Stimulated activated CD4-positive, alpha-beta T cell treated with anti-CD3 and anti-CD28 coated beads, Interleukin-1b, Interleukin-23, amount 100 ng/mL, for 24 hours (primary cell): ENCODE measurements at places on chromosomes 6 and 20.

- DNase-seq, result no peak
Observed at GRCh38 chr6:26197636-26197932, 110.4 kb downstream of the HFE start.

DNA sequence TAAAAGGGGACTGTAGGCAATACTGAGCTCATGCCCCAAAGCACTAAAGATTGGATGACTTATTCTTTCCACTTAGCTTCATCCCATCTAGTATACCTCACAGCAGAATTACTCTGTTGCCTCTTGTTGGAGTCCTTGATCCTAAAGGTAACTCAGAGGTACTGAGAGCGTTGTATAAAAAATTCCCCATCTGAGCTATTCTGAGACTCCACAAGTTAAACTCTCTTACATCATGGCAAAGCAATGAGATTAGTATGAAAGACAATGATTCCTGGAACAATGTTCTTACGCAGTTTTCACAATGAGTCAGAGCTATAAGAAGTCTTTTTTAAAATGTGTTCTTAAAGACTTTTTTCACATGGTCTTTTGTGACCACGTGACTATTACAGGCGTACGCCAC, 370.1 kb downstream of the ADGRB3 start:
- DNase-seq, result no peak

DNA sequence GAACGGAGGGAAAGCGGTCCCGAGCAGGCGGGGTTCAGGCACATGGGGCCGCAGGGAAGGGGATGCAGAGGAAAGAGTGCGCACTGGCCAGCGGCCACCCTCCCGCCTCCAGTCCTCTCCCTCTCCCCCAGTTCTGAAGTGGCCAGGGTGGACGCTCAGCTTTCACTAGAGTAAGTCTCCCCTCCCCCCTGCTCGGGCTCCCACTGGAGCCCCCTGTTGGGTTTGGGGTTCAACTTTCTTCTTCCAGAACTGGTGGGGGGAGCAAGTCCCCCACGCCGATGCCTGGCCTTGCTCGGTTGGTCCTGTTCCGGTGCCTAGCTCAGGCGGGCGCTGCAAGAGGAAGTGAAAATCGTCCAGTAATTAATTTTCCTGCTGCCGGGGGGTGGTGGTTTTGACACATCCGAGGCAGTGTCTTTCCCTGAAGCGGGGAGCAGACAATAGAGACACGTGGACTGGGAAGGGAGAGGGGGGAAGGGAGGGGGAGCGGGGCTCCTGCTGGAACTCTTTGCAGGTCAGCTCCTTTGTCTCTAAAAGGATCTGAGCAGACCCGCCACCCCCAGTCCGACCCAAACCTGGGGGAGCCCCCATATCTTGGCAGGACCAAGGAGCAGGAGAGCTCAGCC, 824 bp upstream of the SCRT2 start:
- no peak for DNase-seq

DNA sequence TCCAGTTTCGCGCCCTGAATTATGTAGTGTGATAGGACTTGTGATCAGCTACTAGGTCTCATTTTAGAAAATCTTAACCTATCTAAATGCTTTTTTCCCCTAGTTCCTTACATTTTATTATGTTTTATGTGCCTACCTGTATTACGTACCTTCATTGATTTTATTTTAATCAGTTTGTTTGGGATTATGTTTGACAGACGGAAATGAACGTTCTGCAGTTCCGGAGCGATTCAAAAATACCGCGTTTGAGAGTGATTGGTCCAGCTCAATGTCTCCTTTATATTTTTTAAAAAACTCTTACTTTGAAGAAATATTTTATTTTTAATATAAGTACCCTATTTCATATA, 114.3 kb upstream of the BTN3A2 start:
- DNase-seq, result no peak

DNA sequence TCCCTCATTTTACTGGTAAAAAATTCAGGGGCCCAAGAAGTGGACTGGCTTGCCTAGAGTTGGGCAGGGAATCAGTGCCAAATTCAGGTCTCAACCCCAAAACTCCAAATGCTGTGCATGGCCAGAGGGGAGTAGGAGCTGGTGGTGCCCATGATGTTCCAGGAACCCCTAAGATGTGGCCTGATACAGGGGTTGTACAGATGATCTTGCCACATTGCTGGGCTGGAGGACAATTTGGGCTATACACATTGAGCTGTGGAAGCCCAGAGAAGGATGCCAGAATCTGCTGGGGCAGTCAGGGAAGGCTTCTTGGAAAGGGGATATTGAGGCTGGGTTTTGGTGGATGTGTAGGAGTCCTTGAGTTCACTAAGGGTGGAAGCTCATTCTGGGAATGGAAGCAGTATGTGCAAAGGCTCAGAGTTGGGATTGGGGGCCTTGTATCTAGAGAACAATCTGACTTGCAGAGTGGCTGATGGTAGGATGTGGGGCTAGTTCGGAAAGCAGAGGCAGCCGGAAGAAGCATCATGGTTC, 38.0 kb upstream of the APCDD1L start:
- DNase-seq, result no peak

- DNase-seq, result no peak
Observed at GRCh38 chr6:15585760-15586214, 77.0 kb downstream of the DTNBP1 start.

DNA sequence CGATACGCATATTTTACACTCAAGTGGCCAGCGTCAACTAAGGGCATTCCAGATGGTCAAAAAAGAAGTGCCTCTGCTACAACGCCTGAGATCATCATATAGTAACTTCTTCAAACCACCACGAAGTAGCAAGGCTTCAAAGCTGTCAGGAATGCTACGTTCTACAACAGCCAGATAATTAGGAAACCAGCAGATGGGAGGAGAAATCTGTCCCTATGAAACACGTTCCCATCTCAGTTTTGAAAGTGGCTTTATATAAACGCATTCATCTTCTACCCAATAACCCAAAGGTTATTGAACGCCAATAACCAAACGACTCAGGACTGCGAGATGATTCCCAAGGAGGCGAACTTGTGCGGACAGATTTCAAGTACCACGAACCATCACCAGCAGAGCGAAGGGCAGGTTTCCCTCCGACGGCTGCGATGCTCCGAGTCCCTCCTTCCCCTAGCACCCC, 1.2 kb downstream of the ABHD12 start:
- no peak for DNase-seq

GRCh38 chr20:41166201-41167117, 29.1 kb downstream of the PLCG1 start:
- DNase-seq, result no peak

DNA sequence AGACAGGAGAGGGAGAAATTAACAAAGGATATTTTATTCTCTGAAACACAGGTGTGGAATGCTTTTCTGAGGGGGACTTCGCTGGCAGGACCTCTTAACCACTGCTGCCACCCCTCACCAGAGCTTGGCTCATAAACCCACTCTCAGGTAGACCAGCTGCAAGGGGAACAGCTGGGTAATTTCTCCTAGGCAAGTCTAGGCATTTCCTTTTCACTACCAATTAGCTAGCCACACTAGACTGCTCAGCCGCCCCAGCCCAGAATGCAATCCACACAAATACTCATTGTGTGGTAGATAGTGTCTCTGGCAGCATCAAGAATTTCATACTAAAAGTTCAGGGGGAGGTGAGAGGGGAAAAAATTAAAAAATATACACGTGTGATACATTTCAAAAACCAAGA, 267.6 kb upstream of the ID4 start:
- DNase-seq, result no peak

DNA sequence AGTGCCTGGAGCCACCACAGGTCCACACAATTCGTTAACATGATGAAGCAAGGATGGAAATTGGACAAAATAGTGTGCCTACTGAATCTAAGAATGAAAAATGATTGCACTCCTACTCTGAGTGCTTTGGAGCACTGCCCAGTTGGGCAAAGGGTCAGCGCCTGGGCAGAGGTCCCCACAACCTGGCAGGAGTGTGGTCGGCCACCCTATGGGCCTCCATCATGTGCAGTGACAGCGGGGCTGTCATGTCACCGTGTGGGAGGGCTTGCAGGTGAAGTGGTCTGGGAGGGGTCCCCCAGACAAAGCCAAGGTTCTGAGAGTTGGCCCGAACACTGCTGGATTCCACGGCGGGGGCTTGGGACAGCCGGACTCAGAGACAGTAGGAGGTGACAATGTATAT, 36.2 kb upstream of the CD93 start:
- DNase-seq, result no peak

DNA sequence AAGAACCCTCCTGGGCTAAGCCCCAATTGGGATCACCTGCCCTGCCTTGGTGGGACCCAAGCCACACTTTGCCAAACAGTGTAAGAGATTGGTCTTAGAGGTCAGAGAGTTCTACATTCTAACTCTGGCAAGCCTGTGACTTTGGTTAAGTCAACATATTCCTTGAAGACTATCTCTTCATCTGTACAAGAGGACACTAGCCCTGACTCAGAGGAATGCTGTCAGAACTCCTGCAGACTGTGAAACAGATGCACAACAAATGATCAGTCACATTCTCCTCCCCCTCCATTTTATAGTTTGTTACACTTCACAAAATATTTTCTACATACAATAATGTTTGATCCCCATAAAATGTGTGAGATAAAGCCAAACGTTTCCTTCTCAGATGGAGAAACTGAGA, 91.7 kb upstream of the EPB41L1 start:
- no peak for DNase-seq
